ENCODE measurements at places on chromosomes 3 and 15.

DNA sequence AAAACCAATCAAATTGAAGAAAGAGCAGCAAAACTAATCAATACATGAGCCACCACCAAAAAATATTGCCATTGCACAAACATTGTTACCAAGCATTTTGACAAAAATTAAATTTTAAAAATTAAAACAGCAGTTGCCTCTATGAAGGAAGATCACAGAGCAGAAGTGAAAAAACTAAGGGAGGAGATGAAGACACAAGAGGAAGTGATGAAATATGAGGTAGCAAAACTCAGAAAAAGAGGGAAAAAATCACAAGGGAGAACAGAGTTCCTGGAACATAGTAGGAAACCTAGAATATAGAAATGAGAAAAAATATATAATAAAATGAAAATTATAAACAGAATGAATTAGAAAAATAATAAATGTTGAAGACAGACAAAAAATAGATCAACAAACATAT is 7.3 kb upstream of the SERPINI2 start:
- DNase-seq = no peak

DNA sequence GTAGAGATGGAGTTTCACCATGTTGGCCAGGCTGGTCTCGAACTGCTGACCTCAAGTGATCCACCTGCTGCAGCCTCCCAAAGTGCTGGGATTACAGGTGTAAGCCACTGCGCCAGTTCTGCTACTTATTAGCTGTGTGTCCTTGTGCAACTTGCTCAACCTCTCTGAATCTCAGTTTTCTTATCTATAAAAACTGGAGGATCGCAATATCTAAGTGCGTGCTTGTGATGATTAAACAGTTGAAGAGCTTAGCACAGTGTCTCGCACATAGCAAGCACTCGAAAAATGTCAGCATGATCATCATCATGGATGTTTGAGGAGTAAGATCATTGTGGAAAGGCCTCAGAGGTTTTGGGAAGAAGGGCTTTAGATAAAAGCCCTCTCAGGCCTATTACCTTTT is 10.8 kb downstream of the CLCN2 start:
- no peak for DNase-seq

- no peak for DNase-seq
These were observed 11.7 kb downstream of the BAHD1 start for GRCh38 chr15:40452296-40453090.

GRCh38 chr15:52247461-52247860 is 48.1 kb downstream of the MYO5C start:
- DNase-seq = no peak

DNA sequence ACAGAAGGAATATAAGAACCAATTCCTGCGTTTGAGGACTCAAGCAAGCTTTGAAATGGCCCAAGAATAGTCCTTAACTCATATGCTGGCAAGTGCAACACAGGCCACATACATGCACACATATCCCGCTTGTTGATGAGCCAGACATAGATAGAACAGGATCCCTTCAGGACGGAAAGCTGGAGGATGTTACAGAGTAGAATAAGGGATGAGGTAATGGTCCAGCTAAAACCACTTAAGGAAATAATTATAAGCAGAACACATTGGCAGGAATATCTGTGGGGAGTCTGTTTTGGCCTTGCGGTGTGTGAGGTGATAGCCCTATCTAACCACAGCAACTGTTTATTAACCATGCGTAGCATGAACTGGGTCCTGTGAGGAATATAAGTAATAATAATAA is 25.0 kb downstream of the SCG3 start:
- no peak for DNase-seq

GRCh38 chr15:48913141-48913540 is 35.2 kb downstream of the EID1 start:
- no peak for DNase-seq

DNA sequence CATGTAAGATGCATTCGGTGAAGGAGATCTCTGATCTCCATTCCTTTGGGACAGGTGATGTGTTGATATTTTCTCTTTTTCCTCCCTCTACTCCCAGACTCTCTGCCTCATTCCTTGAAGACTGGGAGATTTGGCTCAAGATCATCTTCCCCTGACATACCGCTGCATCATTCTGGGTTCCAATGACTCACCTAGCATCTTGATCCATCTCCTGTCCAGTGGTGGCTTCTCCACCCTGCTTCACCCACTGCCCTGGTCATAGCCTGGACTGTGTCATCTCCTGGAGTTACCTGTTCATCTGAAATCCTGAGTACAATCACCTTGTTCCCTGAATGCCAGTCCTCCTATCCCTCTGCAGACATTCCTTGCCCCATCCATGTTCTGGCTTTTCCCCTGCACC is 57.4 kb upstream of the TRAK1 start:
- no peak for DNase-seq

GRCh38 chr3:66227915-66228314 is 7.1 kb downstream of the SLC25A26 start:
- no peak for DNase-seq

DNA sequence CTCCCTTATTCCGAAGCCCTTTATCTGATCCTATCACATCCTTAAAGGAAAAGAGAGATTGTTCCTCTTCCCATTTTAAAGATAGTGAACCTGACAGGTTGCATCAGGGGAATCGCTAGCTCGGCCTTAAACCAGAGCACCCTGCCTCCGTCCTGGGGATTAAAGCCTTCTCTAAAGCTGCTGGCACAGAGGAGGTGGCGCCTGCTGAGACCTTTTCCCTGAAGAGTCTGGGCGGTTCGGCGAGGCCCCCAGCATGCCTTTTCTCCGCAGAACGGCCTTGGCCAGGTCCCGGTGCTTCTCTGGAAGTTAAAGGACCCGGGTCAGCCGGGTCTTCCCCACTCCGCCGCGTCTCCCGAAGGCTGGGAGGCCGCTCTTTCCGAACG is 593 bp downstream of the FAM219B start:
- DNase-seq = no peak

GRCh38 chr3:71391361-71391760 is 192.2 kb downstream of the FOXP1 start:
- no peak for DNase-seq

DNA sequence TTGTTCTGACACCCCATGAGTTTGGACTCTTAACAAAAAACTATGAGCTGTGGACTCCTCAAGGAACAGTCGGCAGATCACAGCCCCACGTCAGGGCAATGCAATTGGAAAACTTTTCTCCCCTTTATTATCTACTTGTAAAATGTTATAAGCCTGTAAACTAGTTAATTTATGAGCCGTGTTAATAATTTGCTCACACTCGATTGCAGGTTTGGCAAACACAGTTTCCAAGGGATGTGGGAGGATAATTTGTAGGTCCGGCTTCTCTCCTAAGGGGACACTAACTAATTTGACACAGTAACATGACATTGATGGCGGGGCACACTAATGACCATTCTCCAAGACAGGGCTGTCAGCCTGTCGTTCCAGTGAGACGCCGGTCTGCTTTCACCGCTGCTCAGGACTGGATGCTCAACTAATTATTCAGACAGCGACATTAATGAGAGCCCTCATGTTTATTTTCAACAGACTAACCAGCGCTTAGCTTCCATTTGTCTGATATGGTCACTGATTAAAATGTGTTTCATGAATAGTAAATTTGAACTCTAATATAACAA is 222.1 kb downstream of the FOXP1 start:
- DNase-seq = no peak

DNA sequence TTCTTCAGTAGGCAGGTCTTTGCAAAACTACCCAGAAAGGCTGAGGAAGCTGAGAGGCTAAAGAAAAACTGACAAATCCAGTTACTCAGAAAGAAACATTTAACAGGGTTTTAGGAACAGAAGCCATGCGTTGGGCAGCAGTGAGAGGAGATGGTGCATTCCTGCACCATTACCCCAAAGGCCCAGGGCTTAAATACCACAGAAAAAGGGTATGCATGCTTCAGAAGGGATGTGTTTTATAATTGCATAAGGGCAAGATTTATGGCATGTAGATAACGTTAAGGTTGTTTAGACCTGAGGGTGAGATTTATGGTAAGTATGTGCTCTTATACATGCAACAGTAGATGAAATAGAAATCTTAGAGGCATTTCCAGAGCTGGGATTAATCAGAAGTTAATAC is 10.0 kb downstream of the C3orf52 start:
- DNase-seq = no peak

DNA sequence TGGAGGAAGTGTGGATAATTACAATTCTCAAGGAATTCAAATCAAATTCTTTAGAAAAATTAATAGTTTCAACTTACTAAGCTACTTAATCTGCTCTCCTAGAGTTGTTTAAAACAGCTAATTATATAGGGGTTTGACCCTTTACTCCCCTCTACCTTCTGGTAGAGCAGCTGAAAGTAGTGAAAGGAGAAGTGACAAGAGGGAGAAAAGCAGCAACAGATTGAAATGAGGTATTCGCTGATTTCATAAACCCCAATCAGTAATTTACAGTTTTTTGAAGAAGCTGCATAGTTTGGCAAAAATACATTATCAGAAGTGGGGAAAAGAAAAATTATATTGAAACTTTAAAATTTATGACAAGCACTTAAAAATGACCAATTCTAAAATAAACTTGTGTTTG is 52.8 kb downstream of the ZMAT3 start:
- DNase-seq = no peak

GRCh38 chr3:188041193-188041592 is 112.8 kb upstream of the LPP start:
- no peak for DNase-seq

DNA sequence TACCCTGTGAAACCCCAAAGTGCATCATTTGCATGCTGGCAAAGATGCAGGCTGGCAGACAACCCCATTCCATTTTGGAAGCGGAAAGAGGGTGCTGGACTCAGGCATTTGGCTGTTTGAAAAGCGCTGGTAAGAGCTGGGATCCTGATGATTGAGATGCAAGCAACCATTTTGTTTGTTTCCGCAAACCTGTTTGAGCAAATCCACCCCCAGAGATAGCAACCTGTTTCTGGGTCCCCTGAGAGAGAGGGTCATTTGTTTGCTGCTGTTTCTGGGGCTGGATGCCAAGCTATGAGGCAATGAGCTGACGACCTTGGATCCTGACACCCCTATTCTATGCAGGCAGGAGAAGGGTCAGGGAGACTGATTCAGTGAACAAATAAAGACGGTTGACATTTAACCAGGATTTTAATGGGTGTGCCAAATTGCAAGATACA is 9.8 kb downstream of the SLC6A1 start:
- no peak for DNase-seq

GRCh38 chr3:64253689-64254088 is 28.4 kb upstream of the PRICKLE2 start:
- DNase-seq = no peak

DNA sequence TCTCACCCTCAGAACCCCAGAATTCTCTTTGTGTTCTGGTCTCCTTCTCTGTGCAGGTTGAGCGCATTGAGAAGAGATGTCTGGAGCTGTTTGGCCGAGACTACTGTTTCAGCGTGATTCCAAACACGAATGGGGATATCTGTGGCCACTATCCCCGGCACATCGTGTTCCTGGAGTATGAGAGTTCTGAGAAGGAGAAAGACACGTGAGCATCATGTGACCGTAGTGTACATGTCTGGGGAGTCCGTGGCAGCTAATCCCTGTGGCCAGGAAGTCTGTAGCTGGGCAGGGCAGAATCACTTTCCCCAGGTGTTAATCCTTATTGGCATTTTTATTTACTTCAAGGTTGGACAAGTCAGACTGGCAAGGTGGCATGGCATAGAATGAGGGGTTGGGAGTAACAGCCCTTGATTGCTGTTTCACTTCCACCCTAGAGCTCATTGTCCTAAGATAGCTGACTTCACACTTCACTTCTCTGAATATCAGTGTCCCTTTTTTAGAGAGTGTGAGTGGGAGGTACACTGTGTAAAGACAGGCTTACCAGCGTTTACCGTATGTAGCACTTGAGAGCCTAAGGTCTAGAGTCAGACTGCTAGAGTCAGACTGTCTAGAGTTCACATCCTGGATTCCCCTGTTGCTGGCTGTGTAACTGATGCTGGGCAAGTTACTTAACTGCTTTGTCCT is 4.4 kb downstream of the MTMR14 start:
- no peak for DNase-seq
